ENCODE measurements at places on chromosomes 7 and 10.

GRCh38 chr10:98257198-98257597, 10.8 kb downstream of the LOXL4 start:
- DNase-seq = no peak

DNA sequence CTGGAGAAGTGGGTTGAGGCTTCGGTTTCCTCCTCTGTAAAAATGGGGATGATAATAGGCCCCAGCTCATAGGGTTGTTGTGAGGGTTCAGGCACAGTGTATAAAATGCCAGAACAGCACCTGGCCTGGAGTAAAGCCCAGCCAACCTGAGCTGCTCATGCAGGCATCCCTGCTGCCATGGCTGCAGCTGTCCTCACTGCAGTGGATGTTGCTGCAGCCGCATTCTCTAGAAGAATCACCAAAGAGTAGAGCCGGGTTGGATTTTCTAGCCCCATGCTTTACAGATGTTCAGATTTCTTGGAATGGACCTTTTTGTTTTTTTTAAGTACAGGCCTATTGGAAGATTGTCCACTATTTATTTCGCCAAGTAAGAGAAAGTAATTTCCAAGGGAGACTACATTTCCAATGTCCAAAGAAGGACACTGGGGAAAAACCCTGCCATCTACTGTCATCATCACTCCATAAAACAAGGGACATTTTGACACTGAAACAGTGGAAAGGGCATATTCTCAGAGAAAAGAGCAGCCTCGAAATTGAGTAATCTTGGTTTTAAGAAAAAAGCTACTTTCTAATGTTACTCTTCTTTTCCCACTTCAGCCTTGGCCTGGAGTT, 147.5 kb upstream of the TCF7L2 start:
- no peak for DNase-seq

GRCh38 chr10:31618541-31619291, 299.7 kb downstream of the ZEB1 start:
- no peak for DNase-seq

- no peak for DNase-seq
Measured at GRCh38 chr7:36497775-36498174, 108.1 kb downstream of the ANLN start.

GRCh38 chr10:18473424-18474117, 177.8 kb downstream of the NSUN6 start:
- DNase-seq = no peak

- DNase-seq = no peak
Measured at GRCh38 chr7:112930787-112931186, 140.6 kb upstream of the TMEM168 start.

DNA sequence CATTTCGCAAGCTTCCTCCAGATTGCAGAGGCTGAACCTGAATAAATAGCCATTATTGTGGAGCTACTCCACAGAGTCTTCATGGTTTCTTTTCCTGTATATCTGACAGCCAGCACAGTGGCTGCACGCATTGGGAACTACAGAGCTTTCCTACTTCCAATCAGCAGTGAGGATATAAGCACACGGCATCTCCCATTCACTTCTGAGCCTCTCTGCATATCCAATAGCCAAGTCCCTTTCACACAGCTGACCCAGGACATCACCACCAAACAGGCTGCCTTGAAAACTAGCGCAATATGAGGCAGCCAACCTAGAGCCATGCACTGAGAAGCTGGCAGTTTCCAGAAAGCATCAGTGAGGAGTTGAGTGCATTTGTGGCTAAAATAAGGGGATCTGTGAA, 11.6 kb downstream of the C10orf90 start:
- no peak for DNase-seq

DNA sequence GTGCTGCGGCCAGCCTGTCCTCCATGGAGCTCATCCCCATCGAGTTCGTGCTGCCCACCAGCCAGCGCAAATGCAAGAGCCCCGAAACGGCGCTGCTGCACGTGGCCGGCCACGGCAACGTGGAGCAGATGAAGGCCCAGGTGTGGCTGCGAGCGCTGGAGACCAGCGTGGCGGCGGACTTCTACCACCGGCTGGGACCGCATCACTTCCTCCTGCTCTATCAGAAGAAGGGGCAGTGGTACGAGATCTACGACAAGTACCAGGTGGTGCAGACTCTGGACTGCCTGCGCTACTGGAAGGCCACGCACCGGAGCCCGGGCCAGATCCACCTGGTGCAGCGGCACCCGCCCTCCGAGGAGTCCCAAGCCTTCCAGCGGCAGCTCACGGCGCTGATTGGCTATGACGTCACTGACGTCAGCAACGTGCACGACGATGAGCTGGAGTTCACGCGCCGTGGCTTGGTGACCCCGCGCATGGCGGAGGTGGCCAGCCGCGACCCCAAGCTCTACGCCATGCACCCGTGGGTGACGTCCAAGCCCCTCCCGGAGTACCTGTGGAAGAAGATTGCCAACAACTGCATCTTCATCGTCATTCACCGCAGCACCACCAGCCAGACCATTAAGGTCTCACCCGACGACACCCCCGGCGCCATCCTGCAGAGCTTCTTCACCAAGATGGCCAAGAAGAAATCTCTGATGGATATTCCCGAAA, 2.7 kb downstream of the PIK3CG start:
- no peak for DNase-seq

DNA sequence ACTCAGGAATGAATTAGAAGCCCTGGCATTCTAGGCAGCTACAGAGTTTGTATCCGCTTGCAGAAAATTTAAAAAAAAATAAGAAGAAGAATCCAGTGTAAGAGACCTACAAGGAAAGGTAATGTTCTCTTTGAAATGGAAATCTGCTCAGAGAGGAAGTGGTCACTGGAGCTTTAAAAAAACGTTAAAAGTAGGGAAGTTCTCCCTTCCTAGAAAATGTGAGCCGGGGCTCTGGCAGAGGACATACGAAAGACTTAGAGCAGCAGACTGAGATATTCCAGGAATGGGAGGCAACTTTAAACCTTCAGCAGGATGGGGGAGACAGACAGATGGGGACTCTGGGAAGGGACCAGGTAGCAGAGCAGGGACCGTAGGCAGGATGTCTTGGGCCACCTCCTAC, 149.4 kb upstream of the NPS start:
- no peak for DNase-seq

GRCh38 chr7:107708956-107709355, 35.0 kb upstream of the CBLL1 start:
- DNase-seq = no peak

DNA sequence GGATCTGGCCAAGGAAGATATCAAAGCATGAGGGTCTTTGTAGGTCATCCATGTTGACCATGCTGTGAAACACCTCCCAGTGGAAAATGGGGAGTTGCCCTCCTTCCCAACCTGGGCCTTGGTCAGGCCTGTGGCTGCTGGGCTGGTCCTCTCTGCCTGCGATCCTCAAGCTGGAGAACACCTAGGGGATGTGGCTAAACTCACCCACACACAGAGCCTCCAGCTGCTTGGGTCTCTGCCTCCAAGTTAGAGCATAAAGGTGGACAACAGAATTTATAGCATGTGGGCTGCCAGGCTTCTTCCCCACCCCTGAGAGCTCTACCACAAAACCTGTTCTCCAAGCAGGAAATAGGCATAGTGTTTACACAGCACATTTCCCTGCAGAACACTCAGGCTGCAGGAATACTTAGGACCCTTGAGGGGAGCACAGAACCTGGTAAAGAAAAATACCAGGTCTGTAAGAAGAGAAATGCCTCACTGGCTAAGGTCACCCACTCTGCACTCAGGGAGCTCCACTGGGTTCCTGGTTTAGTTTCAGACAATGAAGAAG, at the start of gene SFTPA2:
Gene SFTPA2, minus strand, starts transcription at position 248 of the 550 bp plus-strand sequence. CDS start 924 bp downstream, outside the sequence.
- DNase-seq = no peak

- DNase-seq = no peak
Measured at GRCh38 chr10:129394518-129395328, 72.3 kb upstream of the MGMT start.

- DNase-seq = no peak
Measured at GRCh38 chr10:3482200-3482993, 302.6 kb downstream of the KLF6 start.

GRCh38 chr7:148155000-148155399, 435.6 kb upstream of the C7orf33 start:
- no peak for DNase-seq

DNA sequence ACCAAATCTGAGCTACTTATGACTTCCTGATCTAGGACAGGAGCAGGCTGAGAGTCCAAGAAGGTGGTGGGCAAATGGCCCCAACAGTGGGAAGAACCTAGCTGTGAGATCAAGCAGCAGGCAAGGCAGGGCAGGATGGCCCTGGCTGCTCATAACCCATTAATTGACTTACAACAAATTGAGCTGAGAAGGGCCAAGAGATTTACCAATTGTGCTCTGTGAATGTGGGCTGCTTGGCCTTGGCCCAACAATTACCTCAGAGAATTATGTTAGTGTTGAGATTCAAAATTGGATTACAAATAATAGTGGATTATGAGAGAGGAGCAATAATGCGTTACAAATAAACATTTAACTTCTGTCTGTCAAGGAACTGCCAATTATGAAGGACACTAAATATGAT, 956.5 kb downstream of the KCNMA1 start:
- no peak for DNase-seq

DNA sequence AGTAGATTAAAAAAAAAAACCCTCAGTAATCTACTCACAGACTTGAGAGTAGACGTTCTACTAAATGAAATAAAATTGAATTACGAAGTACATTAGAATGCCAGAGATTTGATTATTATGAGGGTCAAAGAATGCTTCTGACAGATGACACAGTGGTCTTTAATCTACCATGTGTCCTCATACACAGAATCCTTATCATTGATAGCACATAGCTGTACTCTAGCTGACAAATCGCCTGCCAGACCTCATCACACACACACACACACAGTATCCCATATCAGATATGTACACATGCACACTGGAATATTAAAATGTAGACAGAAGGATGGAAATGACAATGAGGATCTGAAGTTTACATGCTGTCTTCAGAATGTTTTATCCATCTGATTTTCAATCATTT, 104.6 kb downstream of the SORCS1 start:
- no peak for DNase-seq

DNA sequence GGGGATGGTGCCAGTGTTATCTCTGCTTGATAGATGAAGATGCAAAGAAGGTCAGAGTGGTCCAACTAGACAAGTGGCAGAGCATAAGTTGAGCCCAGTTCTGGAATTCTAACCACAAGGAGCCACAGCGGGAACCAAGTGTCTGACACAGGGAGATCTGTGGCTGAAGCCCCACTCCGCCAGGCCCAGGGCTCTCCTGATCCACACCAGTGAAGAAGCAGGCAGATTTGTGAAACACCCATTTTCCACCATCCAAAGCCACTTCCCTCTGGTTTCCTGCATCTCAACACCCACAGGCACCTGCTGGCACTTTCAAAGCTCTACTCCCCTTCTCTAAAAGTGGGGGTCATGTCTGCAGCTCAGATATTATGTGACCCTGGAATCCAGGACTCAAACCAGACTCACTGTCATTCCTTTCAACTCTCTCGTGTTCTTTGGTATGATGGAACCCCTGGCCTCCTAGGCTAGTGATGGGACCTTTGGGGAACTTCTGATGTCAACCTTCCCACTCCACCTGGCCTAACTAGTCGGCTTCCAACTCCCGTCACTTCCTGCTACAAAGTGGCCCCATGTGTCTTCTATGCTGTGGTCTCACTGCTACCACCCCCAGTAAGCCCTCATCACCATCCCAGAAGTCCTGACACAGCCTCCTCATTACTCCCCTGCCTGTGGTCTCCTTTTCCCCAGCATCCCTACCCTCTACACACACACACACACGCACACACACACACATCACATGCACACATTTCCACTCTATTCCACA, 177.6 kb downstream of the GRID1 start:
- DNase-seq = no peak

DNA sequence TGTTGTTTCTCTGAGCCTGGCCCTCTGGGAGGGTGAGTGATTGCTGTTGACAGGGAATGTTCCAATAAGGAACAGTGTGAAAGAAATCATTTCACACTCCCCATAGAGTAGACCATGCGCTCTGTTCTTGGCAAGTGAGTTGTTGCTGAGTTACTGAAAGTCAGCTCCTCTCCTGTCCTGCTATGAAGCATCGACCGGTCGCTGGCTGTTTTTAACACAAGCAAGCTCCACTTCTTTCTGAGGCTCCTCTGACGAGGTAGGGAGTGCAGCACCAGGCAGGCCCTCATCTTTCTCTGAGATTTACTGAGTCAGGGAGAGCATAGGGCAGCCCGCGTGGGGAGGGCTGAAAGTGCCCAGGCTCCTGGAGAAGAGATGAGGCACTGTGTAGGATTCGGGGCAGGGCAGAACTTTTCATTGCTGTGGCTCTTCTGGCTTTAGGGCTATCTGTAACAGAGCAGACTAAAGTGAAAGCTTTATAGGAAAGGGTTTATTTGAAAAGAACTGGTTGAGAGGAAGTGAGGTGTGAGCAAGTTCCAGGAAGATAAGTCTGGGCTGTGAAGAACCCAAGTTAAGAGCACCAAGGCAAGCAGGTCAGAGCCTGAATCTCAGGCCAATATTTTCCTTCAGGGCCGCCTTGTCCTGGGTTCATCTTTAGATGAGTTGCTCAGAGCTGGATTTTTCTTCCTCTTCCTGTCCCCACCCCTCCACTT, 332.2 kb downstream of the CCSER2 start:
- no peak for DNase-seq

DNA sequence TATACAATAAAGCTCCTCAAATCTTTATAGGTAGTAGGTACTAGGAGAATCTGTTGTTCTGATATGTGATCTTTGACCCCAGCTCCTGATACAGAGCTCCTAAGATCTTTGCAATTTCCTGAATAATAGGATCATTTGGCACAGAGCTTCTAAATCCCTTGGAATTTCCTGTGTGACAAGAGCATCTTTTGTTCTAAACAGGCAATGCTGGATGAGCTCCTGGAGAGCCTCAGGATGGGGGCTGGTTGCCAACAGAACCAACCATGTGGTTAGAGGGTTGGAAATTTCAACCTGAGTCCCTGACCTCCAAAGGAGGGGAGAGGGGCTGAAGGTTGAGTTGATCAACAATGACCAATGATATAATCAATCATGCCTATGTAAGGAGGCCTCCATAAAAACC, 629.0 kb downstream of the CCSER2 start:
- DNase-seq = no peak

DNA sequence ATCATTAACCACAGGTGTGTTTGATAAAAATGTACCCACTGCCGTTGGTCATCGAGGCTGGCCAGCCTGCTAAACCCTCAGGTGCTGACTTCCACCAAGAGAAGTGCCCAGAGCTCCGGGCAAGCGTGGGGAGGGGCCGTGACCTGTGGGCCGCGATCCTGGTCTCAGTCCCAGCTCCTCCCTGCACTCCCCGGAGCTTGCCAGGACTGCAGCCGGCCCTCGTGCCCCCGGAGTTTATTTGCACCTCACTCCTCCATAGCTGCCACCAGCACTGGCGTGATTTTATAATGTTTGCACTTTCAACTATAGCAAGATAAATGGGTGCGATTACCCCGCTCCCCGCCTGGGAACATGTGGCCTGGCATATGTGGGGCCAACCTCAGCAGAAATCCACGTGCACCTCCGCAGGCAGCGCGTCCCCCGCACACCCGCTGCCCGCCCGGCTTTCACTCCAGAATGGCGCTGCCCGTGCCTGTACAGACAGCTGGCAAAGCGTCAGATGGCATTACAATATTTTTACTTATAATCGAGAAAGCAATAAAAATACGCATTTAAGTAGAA, 30.8 kb downstream of the UNCX start:
- DNase-seq = no peak
